ENCODE measurements at places on chromosomes 3 and 15.

DNA sequence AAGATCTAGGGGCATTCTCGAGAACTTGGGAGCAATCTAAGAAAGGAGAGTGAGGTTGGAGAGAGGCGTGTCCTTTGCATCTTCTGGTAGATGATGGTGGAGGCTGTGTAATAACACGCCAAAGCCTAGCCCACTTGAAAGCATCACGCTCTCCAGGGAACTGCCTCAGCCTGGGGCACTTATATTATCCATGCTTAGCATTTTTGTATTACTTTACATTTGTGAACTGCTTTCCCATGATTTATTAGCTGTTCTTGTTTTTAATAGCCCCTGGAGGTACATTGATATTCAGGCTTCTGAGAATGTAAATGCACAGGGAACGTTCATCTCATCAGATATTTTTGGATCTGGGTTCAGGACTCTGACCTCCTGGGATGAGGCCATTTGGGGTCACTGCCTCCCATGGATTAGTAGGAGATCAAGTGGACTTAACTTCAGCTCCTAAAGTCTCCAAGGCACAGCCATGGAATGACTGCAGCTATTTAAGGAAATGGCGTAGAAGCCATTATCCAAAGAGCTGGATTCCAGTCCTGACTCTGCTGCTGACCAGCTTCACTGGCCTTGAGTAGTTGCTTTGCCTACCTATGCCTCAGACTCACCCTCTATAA lies 124.9 kb downstream of the LPP start:
- H3K27me3 ChIP-seq: no peaks in the 10 kb centered on the region
- H3K36me3 ChIP-seq: no peaks in the 10 kb centered on the region
- no peak overlapping the region for H3K27ac ChIP-seq
- no peak overlapping the region for H3K4me3 ChIP-seq
- no peaks in the 10 kb centered on the region for H3K4me1 ChIP-seq

DNA sequence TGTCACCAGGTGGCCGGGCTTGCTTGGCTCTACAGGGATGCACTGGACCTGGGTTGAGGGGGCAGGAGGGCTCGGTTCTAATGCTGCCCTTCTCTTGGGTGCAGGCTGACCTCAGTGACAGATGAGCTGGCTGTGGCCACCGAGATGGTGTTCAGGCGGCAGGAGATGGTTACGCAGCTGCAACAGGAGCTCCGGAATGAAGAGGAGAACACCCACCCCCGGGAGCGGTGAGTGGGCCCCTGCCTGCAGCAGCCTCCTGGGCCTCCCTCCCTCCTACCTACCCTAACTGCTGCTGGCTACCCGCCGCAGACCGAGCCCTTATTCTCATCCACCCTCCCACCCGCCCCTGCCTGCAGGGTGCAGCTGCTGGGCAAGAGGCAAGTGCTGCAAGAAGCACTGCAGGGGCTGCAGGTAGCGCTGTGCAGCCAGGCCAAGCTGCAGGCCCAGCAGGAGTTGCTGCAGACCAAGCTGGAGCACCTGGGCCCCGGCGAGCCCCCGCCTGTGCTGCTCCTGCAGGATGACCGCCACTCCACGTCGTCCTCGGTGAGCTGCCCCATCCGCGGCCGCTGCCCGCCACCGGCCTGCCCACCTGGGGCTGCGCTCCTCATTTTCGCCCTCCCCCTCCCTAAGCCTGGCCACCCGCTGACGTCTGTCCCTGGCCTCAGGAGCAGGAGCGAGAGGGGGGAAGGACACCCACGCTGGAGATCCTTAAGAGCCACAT lies 5.6 kb downstream of the FES start:
- no peaks in the 10 kb centered on the region for H3K27me3 ChIP-seq
- no peak overlapping the region for H3K4me3 ChIP-seq
- no peaks in the 10 kb centered on the region for H3K36me3 ChIP-seq
- H3K4me1 ChIP-seq: no peaks in the 10 kb centered on the region
- DNase-seq: no peak

DNA sequence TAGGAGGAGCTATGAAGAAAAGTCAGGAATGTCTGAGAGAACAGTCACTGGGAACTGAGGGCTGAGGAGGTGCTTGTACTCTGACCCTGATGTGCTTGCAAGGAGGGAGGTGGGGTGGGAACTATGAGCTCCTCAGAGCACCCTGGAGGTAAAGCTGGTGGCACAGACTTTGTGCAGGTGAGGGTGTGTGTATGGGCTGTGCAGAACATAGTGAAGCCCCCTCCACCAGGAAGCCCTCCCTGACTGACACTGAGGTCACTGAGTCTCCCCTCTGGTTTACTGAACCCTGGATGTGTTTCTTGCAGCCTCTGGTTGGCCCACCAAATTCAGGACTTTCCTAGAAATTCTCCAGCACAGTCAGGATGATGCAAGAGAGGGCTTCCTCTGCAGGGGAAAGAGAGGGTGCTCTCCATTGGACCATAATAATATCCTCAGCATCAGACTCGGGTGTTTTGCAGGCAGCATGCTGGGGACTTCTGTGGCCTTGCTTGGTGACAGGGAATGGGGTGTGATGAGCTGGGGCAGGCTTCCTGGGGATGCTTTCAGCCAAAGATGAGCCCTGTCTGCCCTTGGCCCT lies 1.5 kb upstream of the ISLR start:
- no peak overlapping the region for H3K4me3 ChIP-seq
- H3K4me1 ChIP-seq: peaks cover 6% of the 10 kb centered on the region
- H3K27me3 ChIP-seq: no peaks in the 10 kb centered on the region
- no peak for DNase-seq
- no peaks in the 10 kb centered on the region for H3K36me3 ChIP-seq

GRCh38 chr15:79076661-79077060 lies 13.9 kb downstream of the RASGRF1 start:
- H3K27ac ChIP-seq: no peak overlapping the region
- H3K27me3 ChIP-seq: no peaks in the 10 kb centered on the region
- no peak for DNase-seq
- no peaks in the 10 kb centered on the region for H3K4me1 ChIP-seq

DNA sequence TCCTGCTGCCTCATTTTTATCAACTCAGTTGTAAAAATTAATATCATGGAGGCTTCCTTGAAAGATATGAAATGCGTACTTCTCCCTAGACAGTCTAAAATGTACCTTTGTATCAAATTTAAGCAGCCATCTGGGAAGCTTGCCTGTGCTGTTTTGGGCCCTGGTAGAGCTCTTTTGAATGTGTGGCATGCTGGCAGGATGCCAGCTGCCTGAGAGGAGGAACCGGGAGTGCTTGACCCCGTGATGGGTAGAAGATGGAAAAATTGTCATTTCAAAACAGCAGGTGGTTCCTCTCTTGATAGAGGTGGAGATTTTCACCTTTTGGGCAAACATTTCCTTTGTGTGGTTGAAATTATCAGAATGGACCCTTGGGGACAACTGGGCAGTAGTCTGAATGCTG lies 245.3 kb downstream of the RPLP1 start:
- no peaks in the 10 kb centered on the region for H3K36me3 ChIP-seq
- H3K4me1 ChIP-seq: no peaks in the 10 kb centered on the region
- no peak for DNase-seq
- no peak overlapping the region for H3K27ac ChIP-seq

- no peak within 1 kb of the TSS for H3K27ac ChIP-seq
- peaks cover 5% of the 10 kb centered on the region for H3K4me1 ChIP-seq
- DNase-seq: no peak
- no peaks in the 10 kb centered on the region for H3K36me3 ChIP-seq
These were observed at the start of gene INSYN1 for GRCh38 chr15:73753250-73754130. TSS of gene INSYN1 (minus strand) at chr15:73753351. CDS start at chr15:73751130, 2,221 bp downstream.

Data from iPS DF 6.9 (cell line).